Fibroblast of skin of right quadriceps (primary cell): ENCODE measurements at places on chromosomes 7 and 10.

- DNase-seq, result peak; percentile 77
Measured at GRCh38 chr10:44619975-44620374, 235.1 kb upstream of the CXCL12 start.

DNA sequence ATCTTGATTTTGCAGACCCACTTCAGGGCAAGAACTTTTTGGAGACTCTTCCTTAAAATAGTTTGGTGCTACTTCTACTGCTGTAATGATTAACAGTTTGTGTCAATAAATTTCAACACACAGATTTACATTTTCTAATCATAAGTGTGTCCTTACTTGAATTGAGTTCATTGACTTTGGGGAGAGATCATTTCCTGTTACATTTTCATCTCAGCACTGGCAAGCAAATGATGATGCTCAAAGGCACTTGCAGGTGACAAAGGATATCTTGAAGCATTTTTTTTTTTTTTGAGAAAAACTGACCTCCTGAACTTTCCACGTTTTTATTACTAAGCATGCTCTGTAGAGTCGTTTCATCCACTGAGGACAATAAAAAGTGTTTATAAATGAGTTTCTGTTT lies 52.7 kb downstream of the GPR85 start:
- DNase-seq, result no peak

GRCh38 chr10:97140902-97141745 lies 44.6 kb downstream of the SLIT1 start:
- DNase-seq, result no peak

DNA sequence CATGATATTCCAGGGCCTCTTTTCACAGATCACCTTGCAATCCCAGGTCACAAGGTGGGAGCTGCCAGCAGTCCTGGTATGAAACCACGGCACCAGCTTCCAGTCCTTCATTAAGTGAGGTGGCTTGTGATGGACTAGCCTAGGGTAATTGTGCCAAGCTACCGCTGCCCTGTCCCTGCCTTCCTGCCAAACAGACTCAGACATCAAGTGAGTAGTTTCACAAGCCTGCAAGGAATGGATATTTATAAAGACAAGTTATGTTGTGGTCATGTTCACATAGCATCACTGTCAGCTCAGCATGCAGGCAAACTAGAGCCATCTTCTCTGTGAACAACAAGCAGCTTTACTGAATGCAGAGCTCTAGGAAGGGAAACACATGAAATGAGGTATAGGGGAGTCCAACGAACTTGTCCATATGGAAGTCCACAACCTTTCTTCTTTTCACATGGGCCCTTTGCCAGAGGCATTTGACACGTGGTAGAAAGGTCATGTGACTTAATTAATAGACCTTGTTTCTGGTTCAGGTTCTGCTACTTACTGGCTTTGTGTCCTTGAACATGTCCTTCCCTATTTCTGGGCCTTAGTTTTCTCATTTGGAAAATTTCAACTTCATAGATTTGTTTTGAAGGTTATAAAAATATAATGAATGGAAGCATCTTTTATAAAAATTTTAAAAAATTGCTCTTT lies 1061.2 kb downstream of the KCNMA1 start:
- peak; percentile 77 for DNase-seq

GRCh38 chr10:117544004-117544701 lies 1.6 kb downstream of the EMX2 start:
- peak; percentile 20 for DNase-seq

DNA sequence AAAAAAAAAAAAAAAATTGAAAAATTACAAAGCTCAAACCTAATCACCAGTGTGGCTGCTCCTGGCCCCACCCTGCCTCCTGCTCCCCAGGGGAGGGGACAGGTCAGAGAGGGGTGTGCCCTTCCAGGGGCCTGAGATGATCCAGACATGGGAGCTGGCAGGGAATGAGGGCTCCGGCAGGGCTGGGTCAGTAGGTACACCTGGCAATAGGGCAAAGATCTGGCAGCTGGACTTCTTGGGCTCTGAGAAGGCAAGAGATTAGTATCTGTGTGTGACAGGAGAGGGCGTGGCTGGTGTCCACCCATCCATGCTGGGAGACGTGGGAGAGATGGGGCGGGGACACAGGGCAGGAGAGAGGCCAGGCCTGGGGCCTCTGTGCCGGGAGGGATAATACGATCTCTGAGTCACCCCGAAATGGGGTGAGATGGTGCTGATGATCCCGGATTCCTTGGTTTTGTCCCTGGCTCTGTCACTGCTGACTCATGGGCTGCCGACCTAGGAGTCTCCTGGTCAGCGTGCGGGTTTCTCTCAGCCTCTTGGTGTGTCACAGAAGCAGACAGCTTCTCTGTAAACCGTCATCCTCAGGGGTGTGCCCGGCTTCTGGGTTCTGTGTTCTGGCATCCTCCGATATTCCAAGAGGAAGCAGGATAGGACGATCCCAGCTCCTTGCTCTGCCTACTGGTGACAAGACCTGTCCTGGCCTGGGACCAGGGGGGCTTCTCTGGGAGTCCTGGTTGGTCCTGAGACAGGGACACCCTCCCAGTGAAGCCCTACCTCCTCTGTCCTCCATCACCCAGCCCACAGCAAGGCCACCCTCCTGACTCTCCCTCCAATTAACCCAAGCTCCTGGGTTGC lies 8.2 kb upstream of the CLDN4 start:
- peak; percentile 92 for DNase-seq

DNA sequence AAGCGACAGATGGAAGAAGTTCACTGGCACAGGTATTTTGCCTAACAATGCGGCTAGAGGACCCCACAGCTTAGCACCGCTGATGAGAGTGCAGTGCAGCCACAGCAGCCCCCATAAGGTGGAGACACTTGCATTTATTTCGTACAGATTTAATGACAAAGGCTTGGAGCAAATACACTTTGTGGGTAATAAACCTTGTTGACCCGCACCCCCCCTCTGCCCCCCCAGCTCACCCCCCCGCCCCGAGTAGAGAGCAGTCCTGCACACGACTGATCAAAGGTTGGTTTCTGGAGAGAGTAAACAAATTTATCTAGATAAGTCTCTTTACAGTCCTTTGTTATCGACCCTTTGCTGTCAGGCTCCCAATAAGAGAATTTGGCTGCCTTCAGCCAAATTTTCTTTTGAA lies 96.7 kb upstream of the LRGUK start:
- DNase-seq, result no peak

DNA sequence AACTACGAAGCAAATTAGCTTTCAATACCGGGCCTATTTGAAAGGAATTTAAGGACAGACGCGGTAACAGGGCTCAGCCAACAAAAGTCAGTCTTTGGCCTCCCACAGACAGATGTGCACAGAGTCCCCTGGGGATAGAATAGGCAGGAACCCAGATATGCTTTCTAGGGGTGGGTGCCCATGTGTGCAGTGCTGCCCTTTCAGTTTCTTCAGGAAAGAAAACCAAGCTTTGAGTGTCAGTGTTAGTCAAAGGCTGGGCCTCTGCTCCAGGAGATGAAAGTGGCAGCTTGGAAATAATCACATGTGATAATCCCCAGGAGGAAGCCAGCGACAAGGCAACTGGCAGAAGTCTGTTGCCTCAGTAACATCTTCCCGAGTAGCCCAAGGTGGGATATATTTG lies 43.8 kb upstream of the CSTF2T start:
- DNase-seq, result peak; percentile 18

GRCh38 chr10:59323036-59323459 lies 39.3 kb downstream of the FAM13C start:
- no peak for DNase-seq

DNA sequence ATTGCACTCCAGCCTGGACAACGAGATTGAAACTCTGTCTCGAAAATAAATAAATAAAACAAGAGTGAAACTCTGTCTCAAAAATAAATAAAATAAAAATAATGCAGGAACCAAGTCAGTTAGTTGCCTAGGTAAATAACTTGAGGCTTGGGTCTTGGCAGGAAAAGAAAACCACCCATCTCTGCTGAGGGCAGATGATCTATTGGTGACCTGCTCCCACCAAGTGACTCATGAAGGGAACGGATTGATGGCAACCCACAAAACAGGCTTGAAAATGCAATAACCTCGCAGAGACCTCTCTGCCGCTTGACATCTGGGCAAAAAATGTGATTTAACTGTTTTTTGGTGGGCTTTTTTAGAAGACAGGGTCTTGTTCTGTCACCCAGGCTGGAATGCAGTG lies 86.6 kb downstream of the CALN1 start:
- no peak for DNase-seq

- DNase-seq, result peak; percentile 68
Measured at GRCh38 chr7:20199015-20199737, 18.0 kb downstream of the MACC1 start.

DNA sequence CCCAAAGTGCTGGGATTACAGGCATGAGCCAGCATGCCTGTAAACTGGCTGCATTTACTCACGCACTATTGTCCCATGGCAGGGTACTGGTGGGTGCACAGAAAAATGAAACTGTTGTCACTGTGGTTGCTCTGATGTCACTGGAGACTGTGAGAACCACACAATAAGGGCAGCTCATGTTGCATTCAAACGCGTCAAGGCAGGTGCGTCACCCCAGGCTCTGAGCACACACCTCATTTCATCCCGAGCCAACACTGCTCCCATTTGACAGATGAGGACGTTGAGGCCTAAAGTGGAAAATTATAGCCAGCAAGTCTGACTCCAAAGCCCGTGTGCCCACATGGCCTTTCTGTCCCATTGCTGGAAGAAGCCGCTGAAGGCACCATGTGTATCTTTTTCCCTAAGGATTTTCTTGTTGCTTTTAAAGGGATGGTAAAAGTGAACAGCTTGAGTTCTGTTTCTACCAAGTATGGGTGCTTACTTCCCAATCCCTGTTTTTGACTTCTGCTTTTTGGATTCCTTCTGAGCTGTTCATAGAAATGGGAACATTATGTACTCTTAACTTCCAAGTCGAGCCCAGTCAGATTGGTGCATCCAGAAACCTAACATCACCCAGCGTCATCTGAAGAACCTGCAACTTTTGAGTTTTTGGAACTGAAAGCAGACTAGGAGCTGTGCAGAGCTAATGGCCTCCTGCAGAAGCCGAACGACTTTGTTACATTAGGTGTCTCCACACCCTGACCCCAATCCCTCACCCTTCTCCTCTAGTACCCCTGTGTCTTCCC lies 60.1 kb upstream of the CARD11 start:
- no peak for DNase-seq

GRCh38 chr7:16300361-16300895 lies 120.9 kb downstream of the CRPPA start:
- DNase-seq, result no peak

- no peak for DNase-seq
Measured at GRCh38 chr10:47264797-47265281, 35.2 kb upstream of the GDF10 start.

DNA sequence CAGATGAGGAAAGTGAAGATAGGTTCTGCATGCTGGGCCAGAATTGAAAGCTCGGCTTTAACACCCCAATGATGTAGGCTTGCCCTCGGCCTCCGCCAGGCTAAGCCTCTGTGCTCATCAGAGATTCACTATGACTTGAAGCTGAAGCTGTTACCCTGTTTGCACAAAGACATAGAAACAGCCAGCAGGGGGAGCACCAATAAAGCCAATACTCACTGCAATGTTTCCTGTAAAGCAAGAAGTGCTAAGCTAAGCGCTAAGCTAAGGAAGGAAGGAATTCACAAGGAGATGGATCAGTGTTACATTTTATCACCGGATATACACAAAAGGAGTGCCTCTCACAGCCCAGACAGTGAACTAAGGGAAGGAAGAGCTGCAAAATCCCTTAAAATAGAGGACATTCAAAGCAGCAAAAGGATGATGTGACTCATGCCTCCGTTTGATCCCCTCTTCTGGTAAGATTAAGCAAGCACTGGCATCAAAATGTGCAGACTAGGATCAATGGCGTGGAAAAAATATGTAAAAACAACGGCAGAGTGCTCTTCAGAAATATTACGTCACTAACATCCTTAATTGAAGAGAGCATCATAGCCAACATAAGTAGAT lies 153.8 kb downstream of the COBL start:
- DNase-seq, result peak; percentile 72

GRCh38 chr10:114645706-114646105 lies 12.4 kb downstream of the ABLIM1 start:
- DNase-seq, result no peak

- DNase-seq, result no peak
Measured at GRCh38 chr7:142585425-142585824, 163.8 kb upstream of the PRSS1 start.

DNA sequence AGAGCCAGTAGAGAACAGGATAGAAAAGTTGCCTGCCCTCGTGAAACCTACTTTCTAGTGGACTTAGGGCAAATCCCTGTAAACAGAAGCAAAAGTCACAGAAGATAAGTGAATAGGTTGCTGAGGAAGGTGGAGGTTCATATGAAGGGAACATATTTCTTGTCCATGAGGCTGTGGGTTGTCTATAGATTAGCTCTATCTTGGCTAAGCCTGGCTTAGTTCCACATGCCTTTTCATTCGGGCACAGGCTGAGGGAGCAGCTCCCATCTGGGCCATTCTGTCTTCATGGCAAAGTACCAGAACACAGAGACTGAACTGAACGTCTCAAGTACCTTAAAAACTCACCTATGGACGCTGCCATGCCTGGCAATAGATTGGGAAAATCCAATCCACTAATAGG lies 45.3 kb downstream of the BZW2 start:
- DNase-seq, result no peak

GRCh38 chr10:18610517-18610916 lies 40.9 kb downstream of the NSUN6 start:
- DNase-seq, result peak; percentile 40

DNA sequence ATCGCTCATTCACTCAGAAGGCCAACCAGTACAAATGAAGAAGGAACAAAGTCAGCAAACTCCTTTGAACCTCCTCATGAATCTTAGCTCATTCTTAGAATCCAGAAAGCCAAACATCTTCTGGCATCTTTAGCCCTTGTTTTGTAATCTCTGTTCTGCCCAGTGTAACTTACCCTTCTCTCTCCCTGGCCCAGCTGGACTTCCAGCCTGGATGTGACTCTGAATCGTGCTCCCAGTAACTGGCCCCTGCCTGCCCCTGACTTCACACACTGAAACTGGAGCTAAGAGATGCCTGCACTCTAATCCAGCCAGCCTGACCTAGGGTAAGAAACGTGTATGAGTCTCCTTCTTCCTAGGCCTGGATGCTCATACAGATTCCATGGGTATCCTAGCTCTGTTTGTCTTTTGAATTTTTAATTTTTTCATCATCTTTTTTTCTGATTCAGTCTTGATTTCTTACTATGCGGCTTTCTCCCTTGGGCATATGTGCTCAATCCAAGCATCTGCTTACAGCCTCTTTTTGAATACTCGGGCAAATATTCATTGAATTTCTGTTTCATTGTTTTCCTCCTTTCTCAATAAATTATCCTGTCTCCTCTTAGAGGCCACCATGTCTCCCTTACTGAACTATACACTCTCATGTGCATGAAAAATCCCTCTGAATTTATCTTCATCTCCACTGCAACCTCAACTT lies 845.6 kb upstream of the AUTS2 start:
- no peak for DNase-seq

GRCh38 chr10:98790817-98791216 lies 344.1 kb upstream of the HPS1 start:
- no peak for DNase-seq

GRCh38 chr7:94547126-94547525 lies 37.5 kb downstream of the CASD1 start:
- DNase-seq, result no peak

- DNase-seq, result no peak
Measured at GRCh38 chr10:119233821-119234220, 26.4 kb downstream of the GRK5 start.
